GM23248 (cell line): ENCODE measurements at places on chromosomes 4 and X.
A peak's percentile ranks its signal among the peaks of the same experiment; 100 is the strongest.

- H3K36me3 ChIP-seq = peaks cover 9% of the 10 kb centered on the region; the same call in 1 of the 2 replicates
- DNase-seq = no peak
- H3K27me3 ChIP-seq = no peaks in the 10 kb centered on the region
- H3K4me1 ChIP-seq = peaks cover 7% of the 10 kb centered on the region; the same call in 1 of the 2 replicates
- no peak overlapping the region for H3K27ac ChIP-seq
Measured at GRCh38 chrX:136246201-136246600, 5.0 kb downstream of the MAP7D3 start.

GRCh38 chrX:9961750-9962149 is 5.4 kb upstream of the CLDN34 start:
- H3K27ac ChIP-seq = no peak overlapping the region
- no peaks in the 10 kb centered on the region for H3K36me3 ChIP-seq
- H3K4me1 ChIP-seq = no peaks in the 10 kb centered on the region
- H3K4me3 ChIP-seq = no peak overlapping the region

DNA sequence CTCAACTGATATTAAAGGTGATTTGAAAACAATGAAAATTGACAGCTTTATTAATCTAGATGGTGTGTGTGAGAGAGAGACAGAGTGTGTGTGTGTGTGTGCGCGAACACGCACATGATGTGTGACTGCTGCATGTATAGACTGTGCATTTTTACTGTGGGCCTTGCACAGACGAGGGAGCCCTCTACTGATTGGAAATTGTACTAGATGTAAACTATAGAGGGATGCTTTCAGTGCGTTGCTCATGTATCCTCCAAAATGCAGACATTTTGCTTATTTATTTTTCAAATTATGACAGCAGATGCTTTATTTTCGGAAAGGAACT is 168.4 kb upstream of the GK2 start:
- H3K4me3 ChIP-seq = no peak overlapping the region
- H3K27me3 ChIP-seq = no peaks in the 10 kb centered on the region
- no peaks in the 10 kb centered on the region for H3K4me1 ChIP-seq
- H3K27ac ChIP-seq = no peak overlapping the region
- H3K36me3 ChIP-seq = no peaks in the 10 kb centered on the region
- peak; percentile 58 for DNase-seq

DNA sequence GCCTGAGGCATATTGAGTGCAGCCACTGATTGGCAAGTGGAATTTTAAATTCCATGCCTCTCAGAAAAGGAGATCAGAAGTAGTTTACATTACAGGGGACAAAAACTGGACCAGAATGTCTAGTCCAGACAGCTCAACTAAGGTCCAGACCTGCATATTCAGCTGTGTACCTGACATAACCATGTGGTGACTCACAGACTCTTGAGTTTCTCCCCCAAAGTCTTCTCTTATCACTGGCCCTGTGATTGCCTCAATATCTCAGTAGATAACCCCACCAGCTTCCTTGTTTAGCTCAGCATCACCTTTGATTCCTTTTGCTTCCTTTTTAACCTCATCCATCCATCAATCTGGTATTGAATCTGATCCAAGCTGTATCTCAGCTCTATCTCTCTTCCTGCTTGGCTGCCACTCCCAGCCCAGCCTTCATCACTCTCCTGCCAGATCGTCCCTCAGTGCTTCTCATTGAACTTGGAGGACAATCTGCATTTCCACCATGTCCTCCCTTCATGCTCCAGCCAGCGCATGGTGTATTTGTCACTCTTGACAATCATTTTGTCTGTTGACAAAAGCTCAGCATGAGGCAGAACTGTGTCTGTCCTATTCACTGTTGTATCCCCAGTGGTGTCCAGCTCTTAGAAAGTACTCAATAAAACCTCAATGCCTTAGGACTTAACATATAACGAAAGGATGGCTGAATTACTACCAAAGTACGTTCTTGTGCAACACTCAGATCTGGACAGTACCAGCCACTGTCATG is 27.8 kb upstream of the SLC2A9 start:
- H3K27ac ChIP-seq = no peak overlapping the region
- peaks cover 15% of the 10 kb centered on the region for H3K4me1 ChIP-seq
- no peak overlapping the region for H3K4me3 ChIP-seq
- no peaks in the 10 kb centered on the region for H3K27me3 ChIP-seq
- no peak for DNase-seq

DNA sequence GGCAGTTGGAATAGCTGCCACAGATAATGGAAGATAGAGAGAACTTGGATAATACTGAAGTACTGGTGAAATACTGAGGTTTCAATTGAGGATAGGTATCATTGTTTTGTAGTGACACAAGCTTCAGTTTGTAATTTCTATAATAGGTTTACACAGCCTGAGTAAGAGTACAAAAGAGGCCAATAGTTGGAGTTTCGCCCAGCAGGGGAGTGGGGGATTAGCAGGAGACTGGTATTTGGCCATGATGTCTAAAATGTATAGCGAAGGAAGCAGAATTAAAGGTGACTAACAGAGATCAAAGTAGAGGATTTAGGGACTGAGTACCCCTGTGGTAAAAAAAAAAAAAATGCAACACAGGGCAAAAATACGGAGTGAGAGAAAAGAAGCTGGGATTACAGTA is 129.5 kb downstream of the KCTD8 start:
- H3K27ac ChIP-seq = no peak overlapping the region
- no peak for DNase-seq
- H3K4me3 ChIP-seq = no peak overlapping the region
- no peaks in the 10 kb centered on the region for H3K4me1 ChIP-seq
- H3K27me3 ChIP-seq = no peaks in the 10 kb centered on the region

DNA sequence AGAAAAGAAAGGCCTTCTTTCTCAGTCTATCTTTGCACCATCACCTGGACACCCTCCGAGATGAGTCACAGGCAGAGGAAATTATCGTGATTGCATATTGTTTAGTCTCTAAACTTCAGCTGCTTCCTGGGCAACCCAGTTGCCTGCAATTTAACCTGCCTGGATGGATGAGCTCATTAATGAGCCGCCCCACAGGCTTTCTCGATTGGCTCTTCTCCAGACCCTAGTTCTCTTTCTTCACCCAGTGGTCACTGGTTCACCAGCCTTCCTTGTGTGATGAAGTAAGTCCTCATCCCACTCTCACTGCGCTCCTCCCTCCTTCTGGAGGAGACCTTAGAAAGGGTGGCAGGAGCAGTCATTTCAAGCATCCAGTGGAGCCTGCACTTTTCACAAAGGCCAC is 94.4 kb downstream of the SOWAHB start:
- DNase-seq = peak; percentile 88
- no peaks in the 10 kb centered on the region for H3K36me3 ChIP-seq
- no peaks in the 10 kb centered on the region for H3K27me3 ChIP-seq
- H3K27ac ChIP-seq = peak overlapping the region; percentile 70

DNA sequence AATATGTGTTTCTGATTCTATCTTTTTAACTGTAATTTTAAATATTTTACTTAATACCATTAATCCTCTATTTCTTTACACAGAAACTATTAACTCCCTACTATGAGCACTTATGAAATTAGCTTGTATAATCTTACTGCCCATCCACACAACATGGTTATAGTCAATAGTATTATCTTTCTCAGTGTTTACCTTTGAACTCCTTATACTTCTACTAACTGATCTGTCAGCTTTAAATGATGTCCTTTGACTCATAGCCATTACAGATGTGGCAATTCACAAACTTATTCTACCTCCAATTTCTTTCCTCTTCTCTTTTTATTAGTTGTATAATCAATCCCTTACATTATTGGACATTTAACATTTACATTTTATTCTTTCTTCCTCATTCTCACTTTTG is 5.5 kb downstream of the SEC31A start:
- H3K4me1 ChIP-seq = peaks cover 29% of the 10 kb centered on the region
- peak overlapping the region; percentile 62 for H3K4me3 ChIP-seq
- H3K27ac ChIP-seq = peak overlapping the region; percentile 14
- DNase-seq = peak; percentile 41

DNA sequence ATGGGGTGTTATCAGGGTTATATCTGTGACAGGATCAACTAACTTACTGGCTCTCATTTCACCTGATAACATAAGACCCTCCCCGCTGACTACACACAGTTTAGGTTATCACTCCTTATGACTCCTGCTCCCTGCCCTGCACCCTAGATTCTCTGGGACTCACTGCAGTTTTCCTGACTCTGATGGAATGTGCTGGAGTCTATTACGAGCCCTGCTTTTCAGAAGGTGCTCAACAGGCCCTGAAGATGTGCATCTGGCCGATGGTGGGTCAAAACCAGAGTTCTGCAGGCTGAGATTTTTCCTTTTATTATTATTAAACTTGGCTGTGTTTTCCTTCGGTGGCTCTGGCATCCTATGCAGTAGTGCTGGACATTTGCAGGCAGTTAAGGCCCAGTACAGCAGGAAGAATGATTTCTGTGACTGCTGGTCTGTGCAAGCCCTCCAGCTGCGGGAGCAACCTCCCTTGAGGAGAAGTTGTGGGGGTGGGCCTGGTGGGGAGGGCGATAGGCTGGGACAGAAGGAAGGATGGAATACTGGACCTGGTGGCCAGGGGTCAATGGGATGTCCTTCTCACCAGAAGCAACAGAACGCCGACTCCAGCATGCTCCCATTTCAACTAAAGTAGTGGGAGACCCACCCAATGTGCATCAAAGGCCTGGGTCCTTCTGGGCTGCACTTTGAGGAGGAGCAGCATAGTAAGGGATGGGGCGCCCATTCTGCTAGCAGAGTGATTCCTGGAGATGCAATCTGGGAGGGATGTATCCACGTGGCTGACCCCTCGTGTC is 11.0 kb downstream of the SOD3 start:
- no peaks in the 10 kb centered on the region for H3K27me3 ChIP-seq
- H3K36me3 ChIP-seq = 0 out of 2 replicates have a peak, but pooled peaks cover 2% of the 10 kb centered on the region
- no peak overlapping the region for H3K27ac ChIP-seq
- no peak overlapping the region for H3K4me3 ChIP-seq

DNA sequence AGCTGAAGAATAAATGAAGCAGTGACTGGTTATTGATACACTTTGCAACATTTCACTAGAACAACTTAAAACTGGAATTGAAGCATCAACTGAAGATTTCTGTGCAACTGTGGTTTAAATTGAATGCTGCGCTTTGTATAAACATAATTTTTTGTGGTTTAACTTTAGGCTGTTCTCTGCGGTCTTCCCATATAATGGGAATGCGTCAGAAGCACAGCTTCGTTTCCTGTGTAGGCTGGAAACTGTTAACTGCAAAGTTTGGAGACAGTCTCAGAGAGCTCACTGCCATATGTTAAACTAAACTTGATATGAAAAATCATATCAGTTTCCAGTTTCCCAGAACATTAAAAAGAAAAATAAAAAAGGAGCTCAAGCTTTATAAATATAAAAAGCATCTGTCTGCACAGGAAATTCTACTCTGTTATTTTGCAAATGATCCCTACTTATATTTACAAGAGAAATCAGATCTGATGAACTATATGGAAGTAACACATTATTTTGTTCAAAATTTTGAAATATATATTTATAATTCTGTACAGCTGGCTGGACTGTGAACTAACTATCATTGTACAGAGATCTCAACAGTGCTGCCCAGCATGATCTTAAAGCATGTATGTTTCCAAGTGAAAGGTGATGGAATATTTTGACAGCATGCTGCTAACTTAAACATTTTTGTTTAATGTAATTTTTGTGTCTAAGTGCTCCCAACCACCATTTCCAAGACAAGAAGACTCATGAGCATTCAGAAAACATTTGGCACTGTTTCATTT is 139.9 kb downstream of the NDST3 start:
- H3K4me3 ChIP-seq = peak overlapping the region; percentile 35
- H3K27ac ChIP-seq = peak overlapping the region; percentile 52
- no peaks in the 10 kb centered on the region for H3K36me3 ChIP-seq
- H3K27me3 ChIP-seq = no peaks in the 10 kb centered on the region
- peaks cover 57% of the 10 kb centered on the region for H3K4me1 ChIP-seq
- peak; percentile 81 for DNase-seq

GRCh38 chrX:134911348-134911747 is 79.4 kb upstream of the SMIM10 start:
- H3K4me1 ChIP-seq = no peaks in the 10 kb centered on the region; the same call in 1 of the 2 replicates
- H3K36me3 ChIP-seq = no peaks in the 10 kb centered on the region
- DNase-seq = no peak
- H3K27ac ChIP-seq = no peak overlapping the region
- H3K4me3 ChIP-seq = no peak overlapping the region
- H3K27me3 ChIP-seq = no peaks in the 10 kb centered on the region

DNA sequence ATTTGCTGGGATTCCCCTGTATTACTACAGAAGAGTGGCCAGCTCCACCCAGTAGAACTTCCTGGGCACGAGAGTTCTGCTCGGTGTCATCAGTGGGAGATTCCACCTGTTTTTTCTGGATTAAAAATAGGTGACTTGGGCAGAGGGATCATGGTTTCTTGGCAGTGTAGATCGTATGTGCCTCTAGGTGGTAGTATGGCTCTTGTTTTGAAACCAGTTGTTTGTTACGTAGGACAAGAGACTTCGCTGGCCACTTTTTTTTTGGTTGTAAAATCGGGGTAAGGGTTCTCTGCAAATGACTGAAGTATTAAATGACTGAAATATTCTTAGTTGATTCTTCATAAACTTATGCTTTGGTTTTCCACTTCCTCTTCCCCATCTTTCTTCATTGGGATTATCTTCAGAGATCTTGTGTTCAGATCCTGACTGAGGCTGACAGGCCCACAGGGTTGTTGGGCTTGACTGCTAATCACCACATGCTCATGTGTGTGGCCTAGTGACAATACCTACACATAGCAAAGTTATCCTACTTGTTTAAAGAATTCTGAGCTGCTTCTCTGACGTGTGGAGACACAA is 43.8 kb upstream of the WDR1 start:
- no peak overlapping the region for H3K27ac ChIP-seq
- H3K4me1 ChIP-seq = 0 out of 2 replicates have a peak, but pooled peaks cover 5% of the 10 kb centered on the region
- no peak overlapping the region for H3K4me3 ChIP-seq

GRCh38 chr4:10480616-10481015 is 23.4 kb upstream of the ZNF518B start:
- H3K4me1 ChIP-seq = no peaks in the 10 kb centered on the region
- DNase-seq = no peak
- H3K27ac ChIP-seq = no peak overlapping the region
- no peak overlapping the region for H3K4me3 ChIP-seq
- H3K36me3 ChIP-seq = no peaks in the 10 kb centered on the region
- no peaks in the 10 kb centered on the region for H3K27me3 ChIP-seq

DNA sequence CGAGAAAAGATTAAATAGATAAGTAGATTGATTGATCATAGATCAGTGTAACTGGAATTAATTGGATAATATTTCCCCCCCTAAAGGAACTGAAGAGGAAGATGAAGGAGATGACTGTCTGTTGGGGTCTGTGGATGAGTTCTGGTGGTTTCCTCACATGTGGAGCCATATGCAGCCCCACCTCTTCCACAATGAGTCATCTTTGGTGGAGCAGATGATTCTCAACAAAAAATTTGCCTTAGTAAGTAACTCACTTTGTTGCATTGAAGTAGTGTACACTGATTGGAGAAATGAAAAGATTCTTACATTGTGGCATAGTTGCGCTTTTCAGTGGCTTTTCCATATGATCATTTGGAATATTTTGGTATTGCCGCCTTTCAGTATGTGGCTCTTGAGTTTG is 80.4 kb downstream of the NDST3 start:
- 0 out of 2 replicates have a peak, but pooled peaks cover 7% of the 10 kb centered on the region for H3K4me1 ChIP-seq
- no peaks in the 10 kb centered on the region for H3K27me3 ChIP-seq
- no peaks in the 10 kb centered on the region for H3K36me3 ChIP-seq
- no peak overlapping the region for H3K27ac ChIP-seq
- peak; percentile 14 for DNase-seq
